ENCODE measurements at places on chromosomes 7 and 10.

GRCh38 chr7:47332213-47332612, 249.7 kb downstream of the TNS3 start:
- peak; percentile 51 for DNase-seq

GRCh38 chr7:143318661-143319060, 2.8 kb downstream of the CLCN1 start:
- DNase-seq, result no peak

DNA sequence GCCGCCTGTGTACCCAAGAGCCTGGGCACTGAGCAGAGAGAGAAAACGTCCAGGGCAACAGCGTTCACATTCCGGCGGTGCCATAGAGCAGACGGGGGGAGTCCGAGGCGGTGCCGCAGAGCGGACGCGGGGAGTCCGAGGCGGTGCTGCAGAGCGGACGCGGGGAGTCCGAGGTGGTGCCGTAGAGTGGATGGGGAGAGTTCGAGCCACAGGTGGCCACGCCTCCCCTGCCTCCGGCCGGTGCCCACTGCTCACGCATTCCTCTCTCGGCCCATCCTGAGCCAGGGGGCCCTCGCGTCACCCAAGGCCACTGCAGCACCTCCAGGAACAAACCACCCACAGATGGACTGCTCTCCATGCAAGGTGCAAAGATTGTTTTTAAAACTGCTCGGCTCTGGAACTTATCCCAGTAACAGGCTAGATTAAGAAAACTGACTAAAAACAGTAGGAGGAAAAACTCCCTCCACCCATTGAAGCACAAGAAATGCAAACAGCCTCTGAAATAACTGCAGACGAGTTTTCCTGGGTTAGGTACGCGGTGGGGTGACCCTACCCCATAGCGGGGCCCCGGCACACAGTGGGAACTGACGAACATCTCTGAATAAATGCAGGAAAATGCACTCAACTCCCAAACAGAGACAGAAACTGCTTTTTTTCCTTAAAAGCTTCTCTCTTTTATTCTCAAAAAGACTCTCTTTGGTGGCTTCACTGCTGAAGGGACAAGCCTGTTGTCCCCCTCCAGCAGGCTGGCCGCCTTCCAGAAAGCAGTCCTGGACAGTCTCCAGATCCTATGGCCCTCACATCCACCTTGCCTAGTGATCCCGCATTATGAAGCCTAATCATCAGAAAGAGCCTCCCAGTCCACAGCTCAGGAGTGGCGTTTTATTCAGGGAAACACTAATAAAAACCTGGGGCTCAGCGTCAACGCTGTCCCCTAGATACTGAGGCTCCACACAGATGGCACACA, 55.9 kb downstream of the DIP2C start:
- peak; percentile 64 for DNase-seq

GRCh38 chr10:22589851-22590514, 124.4 kb downstream of the PIP4K2A start:
- no peak for DNase-seq

DNA sequence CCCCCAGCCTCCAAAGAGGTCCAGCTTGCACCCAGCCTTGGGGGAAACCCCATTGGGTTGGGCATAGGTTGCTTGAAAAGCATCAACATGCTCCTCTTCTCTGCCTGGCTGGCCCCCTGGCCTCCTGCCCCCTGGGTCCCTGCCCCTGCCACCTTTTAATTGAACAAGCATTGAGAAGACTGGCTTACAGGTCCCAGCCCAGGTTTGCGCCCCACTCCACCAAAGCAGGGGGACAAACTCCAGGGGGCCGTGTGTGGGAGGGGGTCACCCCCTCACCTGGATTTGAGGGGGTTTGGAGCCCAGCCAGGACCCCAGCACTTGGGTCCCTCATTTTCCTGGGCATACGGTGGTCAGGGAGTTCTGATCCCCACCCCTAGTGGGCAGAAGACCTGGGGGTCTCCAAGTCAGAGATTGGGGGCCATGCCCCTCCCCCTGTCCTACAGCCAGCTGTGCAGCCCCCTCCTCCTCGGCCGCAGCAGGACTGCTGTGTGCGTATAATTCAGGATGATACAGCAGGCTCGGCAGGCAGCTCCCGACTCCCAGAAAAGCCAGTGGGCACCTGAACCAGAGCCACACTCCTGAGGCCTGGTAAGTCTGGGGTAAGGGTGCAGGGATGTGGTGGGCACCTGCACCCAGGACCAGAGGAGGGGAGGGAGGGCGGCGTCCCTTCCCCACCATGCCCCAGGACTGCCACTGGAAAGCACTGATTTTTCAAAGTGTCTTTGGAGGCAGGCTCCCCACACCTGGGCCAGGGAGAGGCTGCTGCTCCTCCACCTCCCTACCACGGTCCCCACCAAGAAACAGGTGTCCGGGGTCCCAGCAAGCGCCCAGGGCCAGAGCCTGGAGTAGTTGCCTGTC, 1.7 kb downstream of the ELFN1 start:
- DNase-seq, result peak; percentile 73

GRCh38 chr7:91710881-91711280, 169.6 kb downstream of the MTERF1 start:
- DNase-seq, result no peak

DNA sequence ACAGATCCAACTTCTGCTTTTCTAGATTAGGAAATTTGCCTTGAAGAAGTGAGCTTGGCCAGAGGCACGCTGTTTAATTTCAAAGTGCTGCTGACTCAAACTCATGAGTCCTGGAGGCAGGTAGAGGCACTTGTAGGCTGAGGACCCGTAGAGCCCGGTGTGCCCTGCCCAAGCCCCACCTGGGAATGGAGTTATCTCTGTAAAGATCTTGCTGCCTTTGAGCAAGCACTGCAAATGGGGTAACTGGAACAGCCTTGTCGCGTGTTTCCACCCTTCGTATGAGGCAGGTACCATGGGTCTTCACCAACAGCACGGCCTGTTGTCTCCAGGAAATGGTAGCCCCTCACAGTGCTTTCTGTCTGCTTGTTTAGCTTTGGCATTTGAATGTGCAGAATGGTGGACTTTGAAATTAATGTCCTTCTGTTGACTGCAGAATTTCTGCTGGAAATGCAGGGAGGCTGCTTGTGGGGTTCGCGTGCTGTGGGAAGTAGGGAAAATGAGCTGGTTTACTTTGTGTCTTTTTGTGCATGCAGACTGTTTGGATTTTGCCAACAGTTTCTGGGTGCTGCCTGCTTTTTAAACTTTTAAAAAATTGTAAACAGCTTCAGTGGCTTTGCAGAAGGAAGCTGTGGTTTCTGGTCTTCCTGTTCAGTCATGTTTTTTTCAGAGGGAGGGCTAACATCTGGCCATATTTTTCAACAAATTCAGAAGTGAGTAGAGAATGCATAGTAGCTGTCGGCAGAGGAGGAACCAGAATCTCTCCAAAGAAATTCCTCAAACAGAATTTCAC, 27.2 kb downstream of the CCM2 start:
- DNase-seq, result no peak

GRCh38 chr10:123580426-123580825, 85.7 kb upstream of the GPR26 start:
- DNase-seq, result no peak

- DNase-seq, result no peak
These were observed 64.8 kb downstream of the APBB1IP start for GRCh38 chr10:26502986-26503385.

DNA sequence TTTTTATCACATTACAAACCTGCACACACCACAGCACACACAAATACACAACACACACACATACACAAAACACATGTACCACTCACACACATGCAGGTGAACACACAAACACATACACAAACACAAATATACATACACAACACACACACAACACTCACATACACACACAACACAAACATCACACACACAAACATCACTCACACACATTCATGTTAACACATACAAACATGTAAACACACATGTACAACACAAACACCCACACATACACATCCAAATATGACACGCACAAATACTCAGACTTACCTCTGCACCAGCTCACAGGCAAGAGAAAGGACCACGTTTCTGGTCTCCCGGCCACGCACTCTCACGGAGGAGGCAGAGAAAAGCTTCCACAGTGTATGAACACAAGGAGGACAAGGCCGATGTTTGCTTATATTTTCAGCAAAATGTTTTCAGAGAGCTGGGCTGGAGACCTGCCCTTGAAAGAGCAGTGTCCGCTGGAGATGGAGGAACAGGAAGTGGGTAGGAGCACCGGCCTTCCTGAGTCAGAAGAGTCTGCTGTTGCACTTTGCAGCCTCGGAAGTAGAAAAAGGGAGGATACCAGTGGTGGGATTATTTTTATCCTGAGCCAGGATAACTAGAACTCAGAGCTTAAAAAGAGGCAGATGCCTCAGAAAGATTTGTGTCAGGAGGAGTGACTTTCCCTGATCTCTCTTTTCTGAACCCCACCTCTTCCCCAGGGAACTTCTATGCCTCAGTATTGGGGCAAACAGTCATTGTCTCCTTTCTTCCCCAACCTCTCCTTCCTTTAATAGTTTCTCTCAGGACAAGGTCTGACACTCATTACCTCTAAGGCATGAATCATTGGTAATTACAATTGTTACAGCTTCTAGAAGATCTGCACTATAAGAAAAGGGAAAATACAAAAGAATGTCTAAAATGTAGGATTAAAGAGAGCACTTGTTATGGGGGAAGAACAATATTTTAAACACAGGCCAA, at the start of gene GIMAP6:
Gene GIMAP6 (minus strand): TSS at position 520 of the 999 bp plus-strand sequence. CDS start 2,243 bp downstream, outside the sequence.
- no peak for DNase-seq

GRCh38 chr7:116986611-116987565, 33.6 kb downstream of the ST7 start:
- DNase-seq, result no peak

DNA sequence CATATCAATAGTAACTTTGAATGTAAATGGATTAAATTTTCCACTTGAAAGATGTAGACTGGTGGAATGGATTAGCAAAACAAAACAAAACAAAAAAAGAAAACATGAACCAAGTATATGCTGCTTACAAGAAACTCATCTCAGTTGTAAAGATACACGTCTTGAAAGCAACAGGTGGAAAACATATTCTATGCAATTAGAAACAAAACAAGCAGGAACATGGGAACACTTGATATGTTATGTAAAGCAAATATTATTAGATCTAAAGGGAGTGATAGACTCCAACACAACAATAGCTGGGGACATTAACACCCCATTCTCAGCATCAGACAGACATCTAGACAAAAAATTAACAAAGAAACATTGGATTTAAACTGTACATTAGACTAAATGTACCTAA, 46.4 kb upstream of the CDK6 start:
- no peak for DNase-seq

- DNase-seq, result no peak
These were observed 52.7 kb downstream of the HTR5A start for GRCh38 chr7:155122831-155123230.

GRCh38 chr10:90148116-90148855, 446.9 kb downstream of the KIF20B start:
- peak; percentile 27 for DNase-seq

- no peak for DNase-seq
These were observed 75.2 kb downstream of the CDH23 start for GRCh38 chr10:71471957-71472365.

DNA sequence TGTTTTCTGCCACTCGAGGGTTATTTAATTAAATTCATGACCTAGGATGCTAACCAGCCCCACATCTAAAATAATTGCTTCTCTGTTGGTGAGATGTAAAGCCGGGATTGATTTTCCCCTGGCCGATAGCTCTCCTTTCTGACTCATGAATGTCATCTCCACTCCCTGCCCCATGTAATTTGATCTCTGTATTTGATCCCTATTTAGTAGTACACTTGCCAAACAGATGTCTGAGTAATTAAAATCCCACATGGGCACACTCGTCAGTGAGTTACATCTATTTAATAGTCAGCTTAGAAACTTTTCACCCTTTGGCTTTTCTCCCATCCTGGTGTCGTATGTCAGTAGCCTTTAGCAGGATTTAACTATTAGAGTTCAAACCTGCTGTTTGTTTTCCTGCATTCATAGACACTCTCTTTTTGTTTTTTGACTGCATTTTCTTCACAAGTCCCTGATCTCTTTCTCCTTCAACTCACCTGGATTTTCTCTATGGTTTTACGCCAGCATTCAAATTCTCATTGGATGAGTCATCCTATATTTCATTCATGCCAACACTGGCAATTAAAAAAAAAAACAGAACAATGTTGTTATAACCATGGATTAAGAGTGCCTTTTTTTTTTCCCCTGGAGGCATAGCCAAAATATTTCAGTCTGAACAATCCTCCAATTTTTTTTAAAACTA, 82.7 kb downstream of the SPAG6 start:
- no peak for DNase-seq

- DNase-seq, result no peak
These were observed 6.1 kb upstream of the LAMB4 start for GRCh38 chr7:108136191-108136688.

GRCh38 chr10:31299119-31299518, 19.9 kb upstream of the ZEB1 start:
- no peak for DNase-seq

DNA sequence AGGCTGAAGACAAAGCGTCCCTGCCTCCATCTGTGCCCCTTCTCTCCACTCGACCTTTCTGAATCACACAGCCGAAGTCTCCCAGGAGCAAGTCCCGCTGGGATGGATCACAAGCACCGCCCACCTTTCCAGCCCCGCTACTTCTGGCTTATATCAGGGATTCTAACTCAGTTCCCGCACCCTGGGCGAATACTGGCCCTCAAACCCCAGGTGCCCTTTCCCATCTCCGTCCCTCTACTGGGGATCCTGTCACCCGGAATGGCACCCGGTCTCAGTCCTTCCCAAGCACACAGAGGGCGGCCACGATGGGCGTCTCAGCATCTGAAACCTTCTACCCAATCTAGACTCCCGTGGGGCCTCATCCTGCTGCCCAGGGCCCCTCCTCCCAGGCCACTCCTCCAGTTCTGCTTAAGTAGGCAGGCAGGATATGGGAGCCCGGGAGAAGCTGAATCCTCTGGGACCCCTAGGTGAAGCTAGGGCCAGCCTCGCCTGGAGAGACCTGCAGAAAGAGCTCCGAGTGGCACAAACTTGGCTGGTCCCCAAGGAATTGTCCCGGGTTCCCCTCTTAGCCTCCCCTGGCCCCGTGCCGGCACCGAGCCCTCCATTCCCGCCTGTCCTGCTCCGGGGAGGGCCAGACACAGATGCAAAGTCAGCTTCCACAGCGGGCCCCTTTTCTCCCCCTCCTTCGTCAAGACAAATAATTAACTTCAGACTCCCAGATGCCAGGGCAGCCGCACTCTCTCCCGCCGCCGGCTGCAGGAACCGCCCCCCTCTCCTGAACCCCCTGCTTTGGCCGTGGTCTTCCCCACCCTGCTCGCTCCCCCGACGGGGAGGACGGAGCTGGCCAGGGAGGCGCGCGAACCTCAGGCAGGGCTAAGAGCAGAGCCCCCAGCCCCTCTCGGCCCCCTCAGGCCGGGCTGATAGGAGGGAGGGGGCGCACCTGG, 612 bp downstream of the KCP start:
- DNase-seq, result peak; percentile 86

GRCh38 chr10:125025341-125025740, 83.4 kb downstream of the ZRANB1 start:
- no peak for DNase-seq

DNA sequence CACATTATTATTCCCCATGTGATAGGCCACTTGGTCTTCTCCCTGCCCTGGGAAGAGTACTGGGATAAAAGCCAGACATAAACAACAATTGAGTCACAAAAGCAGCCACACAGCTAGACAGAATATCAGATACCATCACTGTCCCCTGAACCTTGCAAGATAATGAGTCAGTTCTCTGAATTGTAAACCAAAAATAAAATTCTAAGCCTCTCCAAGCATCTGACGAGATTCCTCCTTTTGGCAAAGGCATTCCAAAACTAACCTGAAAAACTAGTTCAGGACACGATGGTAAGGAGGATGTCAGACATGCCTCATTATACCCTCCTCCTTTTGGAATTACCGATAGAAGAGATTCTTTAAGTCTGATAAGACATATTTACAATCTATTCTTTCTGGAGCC, 450.7 kb downstream of the HTR7 start:
- DNase-seq, result no peak

Measured in H7 (cell line).